ENCODE measurements at places on chromosomes 16 and 17. TPM values are rescaled to one million over a fixed set of nuclear protein-coding genes. Genes with fewer than 3 reads are reported as not detected.

The SLC5A10 gene
- not detected for total RNA-seq

DNA sequence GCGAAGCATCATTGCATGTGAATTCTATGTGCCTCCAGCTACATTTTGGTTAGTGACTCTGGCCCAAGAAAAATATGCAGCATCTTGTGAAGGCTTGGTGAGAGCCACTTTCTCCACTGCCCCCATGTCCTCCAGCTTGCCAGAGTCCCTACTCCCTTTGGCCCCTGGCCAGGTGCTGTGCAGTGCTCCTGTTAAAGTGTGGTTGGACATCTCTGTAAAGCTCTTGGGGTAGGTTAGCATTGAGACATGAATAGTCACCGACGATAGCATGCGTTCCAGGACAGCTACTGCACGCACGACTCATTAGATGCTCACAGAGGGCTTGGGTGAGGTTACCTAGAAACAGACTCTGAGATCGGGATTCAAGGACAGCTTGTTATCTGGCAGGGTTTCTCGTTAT lies 48.6 kb downstream of the FOXL1 start:
- H3K27ac ChIP-seq: peak overlapping the region; percentile 87
- H3K4me1 ChIP-seq: peaks cover 28% of the 10 kb centered on the region
- H3K27me3 ChIP-seq: no peaks in the 10 kb centered on the region
- H3K36me3 ChIP-seq: peaks cover 4% of the 10 kb centered on the region
- H3K4me3 ChIP-seq: no peak overlapping the region

DNA sequence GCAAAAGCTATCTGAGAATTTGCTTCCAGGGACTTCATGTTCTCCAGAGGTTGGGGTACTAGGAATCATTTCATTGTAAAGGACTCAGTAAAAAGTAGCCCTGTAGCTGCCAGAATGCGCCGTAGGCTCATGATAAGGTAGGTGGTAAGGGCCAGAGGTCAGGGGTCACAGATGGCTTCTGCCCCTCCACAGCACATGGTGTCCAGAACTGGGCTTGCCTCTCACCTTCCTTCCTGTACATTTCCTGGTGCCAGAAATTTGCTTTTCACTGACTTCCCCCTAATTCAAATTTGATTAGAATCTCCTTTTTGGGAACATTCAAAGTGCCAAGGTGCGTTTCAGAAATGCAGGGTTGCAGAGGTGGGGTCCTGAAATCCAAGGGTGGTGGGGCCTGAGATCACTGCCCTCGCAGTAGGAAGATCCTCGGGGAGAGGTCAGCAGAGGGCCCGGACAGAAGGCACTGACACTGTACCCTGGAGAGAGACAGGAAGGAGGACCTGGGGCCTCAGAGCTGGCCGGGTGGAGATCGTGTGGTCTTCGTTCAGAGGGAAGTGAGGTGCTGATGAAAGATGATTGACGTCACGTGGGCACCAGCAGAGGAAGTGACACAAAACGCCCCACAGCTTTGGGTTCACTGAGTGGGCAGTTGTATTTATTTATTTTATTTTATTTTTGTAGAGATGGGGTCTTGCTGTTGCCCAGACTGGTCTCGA lies 25.5 kb upstream of the METRNL start:
- peak; percentile 43 for DNase-seq
- no peak overlapping the region for H3K4me3 ChIP-seq
- H3K36me3 ChIP-seq: no peaks in the 10 kb centered on the region

GRCh38 chr16:17365591-17366298 lies 105.0 kb downstream of the XYLT1 start:
- no peak for DNase-seq
- H3K4me1 ChIP-seq: peaks cover 78% of the 10 kb centered on the region
- no peaks in the 10 kb centered on the region for H3K36me3 ChIP-seq
- H3K4me3 ChIP-seq: no peak overlapping the region
- no peaks in the 10 kb centered on the region for H3K27me3 ChIP-seq

- no peak overlapping the region for H3K27ac ChIP-seq
- no peak overlapping the region for H3K4me3 ChIP-seq
- peak; percentile 69 for DNase-seq
Measured at GRCh38 chr16:88065747-88066142, 114.5 kb downstream of the BANP start.

The CMTM2 gene
- total RNA-seq: not detected

DNA sequence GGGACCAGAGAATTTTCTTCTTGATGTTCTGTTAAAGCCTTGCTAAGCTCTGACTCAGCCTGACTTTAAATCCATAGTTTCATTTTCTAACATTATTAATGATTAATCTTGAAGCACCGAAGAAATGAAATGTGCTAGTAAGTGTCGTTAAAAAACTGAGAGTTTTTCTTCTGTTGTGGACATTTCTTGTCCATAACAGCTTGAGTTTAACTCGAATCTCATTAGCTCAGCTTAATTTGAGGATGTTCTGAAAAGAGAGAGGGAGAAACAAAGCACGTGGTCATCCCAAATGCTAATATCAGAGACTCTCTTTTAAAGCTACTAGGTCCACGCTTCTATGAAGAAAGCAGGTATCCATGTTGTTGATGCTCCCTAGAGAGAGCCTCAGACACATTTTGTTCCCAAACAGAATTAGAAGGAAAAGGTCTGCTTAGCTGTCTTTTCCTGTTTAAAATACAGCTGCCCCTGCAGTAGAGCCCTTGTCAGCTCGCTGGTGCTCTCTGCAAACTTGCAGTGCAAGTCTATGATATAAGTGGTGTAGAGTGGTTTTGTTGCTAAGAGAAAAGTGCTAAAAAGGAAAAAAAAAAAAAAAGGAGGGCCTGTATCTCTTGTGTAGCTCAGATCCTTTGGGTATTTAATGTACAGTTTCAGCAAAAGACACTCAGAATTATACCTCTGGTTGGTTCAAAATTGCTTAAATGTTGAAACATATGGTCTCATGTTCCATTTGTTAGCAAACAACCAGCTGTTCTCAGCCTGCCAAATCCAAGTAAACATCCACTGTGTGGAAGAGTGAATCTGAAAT lies 191.1 kb upstream of the TBX2 start:
- no peak for DNase-seq
- H3K4me3 ChIP-seq: peak overlapping the region; percentile 14
- peak overlapping the region; percentile 49 for H3K27ac ChIP-seq

The TNFRSF13B gene
- not detected for total RNA-seq

DNA sequence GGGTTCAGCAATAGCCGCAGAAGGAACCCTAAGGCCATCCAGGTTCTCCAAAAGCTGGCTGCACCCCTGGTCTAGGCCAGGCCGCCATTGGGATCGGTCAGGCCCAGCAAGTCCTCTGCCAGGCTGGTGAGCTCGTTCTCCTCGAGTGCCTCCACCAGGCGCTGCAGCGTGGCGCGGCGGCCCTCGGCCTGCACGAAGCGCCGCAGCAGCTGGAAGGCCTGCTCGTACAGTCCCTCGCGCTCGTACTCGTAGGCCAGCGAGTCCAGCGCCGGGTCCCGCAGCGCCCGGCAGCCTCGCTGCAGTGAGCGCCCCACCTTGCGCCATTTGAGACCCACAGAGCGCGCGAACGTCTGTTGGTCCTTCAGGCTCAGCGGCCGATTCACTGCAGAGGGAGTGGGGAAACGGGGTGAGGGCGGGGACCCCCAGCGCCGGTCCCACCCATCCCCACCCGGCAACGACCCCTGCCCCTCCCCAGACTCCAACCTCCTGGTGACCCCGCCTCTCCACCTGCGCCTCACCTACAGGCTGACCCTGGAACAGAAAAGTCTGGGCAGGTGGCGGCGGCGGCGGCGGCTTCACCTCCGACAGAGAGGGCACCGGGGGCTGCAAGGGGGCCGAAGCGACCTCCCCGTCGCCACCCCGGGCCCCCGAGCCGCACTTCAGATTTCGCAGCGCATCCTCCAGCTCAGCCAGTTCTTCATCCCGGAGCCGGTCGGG lies 3.9 kb upstream of the B3GNT9 start:
- H3K4me3 ChIP-seq: peak overlapping the region; percentile 66
- no peak for DNase-seq
- no peaks in the 10 kb centered on the region for H3K36me3 ChIP-seq
- H3K4me1 ChIP-seq: peaks cover 19% of the 10 kb centered on the region
- no peak overlapping the region for H3K27ac ChIP-seq

- no peak for DNase-seq
- H3K4me3 ChIP-seq: no peak overlapping the region
- no peak overlapping the region for H3K27ac ChIP-seq
- peaks cover 30% of the 10 kb centered on the region for H3K4me1 ChIP-seq
Measured at GRCh38 chr17:61335105-61335844, 64.4 kb upstream of the TBX2 start.

The SUPT6H gene
- 81.5 TPM for total RNA-seq

The ESRP2 gene
- total RNA-seq: not detected

The RMI2 gene
- 1.6 TPM for total RNA-seq

GRCh38 chr16:512802-513201 lies 14.7 kb upstream of the CAPN15 start:
- H3K4me3 ChIP-seq: no peak overlapping the region
- peaks cover 10% of the 10 kb centered on the region for H3K4me1 ChIP-seq
- no peak overlapping the region for H3K27ac ChIP-seq
- DNase-seq: no peak

GRCh38 chr17:82114447-82114846 lies 16.4 kb upstream of the FASN start:
- no peak for DNase-seq
- H3K27ac ChIP-seq: no peak overlapping the region
- no peaks in the 10 kb centered on the region for H3K27me3 ChIP-seq
- H3K4me1 ChIP-seq: peaks cover 9% of the 10 kb centered on the region
- H3K4me3 ChIP-seq: no peak overlapping the region

- peaks cover 3% of the 10 kb centered on the region for H3K36me3 ChIP-seq
- no peak for DNase-seq
- no peaks in the 10 kb centered on the region for H3K27me3 ChIP-seq
- no peak overlapping the region for H3K4me3 ChIP-seq
Measured at GRCh38 chr16:73053364-73054124, 5.6 kb upstream of the ZFHX3 start.

GRCh38 chr17:65742403-65743307 lies 181.2 kb upstream of the AXIN2 start:
- no peaks in the 10 kb centered on the region for H3K27me3 ChIP-seq
- DNase-seq: no peak
- peak overlapping the region; percentile 46 for H3K4me3 ChIP-seq
- no peaks in the 10 kb centered on the region for H3K36me3 ChIP-seq

GRCh38 chr16:89779231-89779908 lies 37.1 kb downstream of the FANCA start:
- H3K27me3 ChIP-seq: no peaks in the 10 kb centered on the region
- H3K36me3 ChIP-seq: peaks cover 7% of the 10 kb centered on the region
- H3K4me3 ChIP-seq: no peak overlapping the region
- H3K27ac ChIP-seq: no peak overlapping the region

DNA sequence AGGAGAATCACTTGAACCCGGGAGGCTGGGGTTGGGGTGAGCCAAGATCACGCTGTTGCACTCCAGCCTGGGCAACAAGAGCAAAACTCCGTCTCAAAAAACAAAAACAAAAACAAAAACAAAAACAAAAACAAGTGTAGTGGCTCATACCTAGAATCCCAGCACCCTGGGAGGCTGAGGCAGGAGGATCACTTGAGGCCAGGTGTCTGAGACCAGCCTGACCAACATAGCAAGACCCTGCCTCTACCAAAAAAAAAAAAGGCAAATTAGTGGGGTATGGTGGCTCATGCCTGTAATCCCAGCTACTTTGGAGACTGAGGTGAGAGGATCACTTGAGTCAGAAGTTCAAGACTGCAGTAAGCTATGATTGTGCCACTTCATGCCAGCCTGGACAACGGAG lies 26.4 kb upstream of the HAPSTR1 start:
- H3K27me3 ChIP-seq: no peaks in the 10 kb centered on the region
- no peak for DNase-seq
- no peak overlapping the region for H3K27ac ChIP-seq
- H3K4me3 ChIP-seq: no peak overlapping the region
- no peaks in the 10 kb centered on the region for H3K36me3 ChIP-seq

The TAOK2 gene
- total RNA-seq: 56.6 TPM

The MYH13 gene
- not detected for total RNA-seq

DNA sequence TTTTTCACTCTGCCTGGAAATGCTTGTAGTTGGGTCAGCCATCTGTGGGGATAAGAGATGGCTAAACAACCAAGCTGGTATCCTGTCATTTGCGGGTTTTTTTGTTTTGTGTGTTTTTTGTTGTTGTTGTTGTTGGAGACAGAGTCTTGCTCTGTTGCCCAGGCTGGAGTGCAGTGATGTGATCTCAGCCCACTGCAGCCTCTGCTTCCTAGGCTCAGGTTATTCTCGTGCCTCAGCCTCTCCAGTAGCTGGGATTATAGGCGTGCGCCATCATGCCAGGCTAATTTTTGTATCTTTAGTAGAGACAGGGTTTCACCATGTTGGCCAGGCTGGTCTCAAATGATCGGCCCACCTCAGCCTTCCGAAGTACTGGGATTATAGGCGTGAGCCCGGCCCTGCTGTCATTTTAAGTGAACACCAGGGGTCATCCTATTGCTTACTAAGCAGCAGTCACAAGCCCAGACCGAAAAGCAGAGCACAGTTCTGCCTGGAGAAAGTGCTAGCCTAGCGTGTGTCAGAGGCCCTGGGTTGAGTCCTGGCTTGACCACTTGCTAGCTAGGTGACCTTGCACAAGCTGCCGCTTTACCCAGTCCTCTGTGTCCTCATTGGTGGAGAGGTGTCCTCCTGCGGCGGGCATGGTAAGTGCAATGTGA lies 4.6 kb downstream of the SMCR8 start:
- peak overlapping the region; percentile 57 for H3K27ac ChIP-seq
- peak overlapping the region; percentile 47 for H3K4me3 ChIP-seq
- no peak for DNase-seq
- H3K27me3 ChIP-seq: no peaks in the 10 kb centered on the region
- H3K4me1 ChIP-seq: peaks cover 55% of the 10 kb centered on the region
- H3K36me3 ChIP-seq: peaks cover 13% of the 10 kb centered on the region

The KRTAP2-1 gene
- not detected for total RNA-seq

Data from chondrocyte (in vitro differentiated cells).